Tongue (tissue), 3 donors: ENCODE measurements at places on chromosomes 16 and 17. TPM values are rescaled to one million over a fixed set of nuclear protein-coding genes. Genes with fewer than 3 reads are reported as not detected.

KRTAP3-1 gene
- not detected for total RNA-seq

WNT9B gene
- total RNA-seq, result not detected

IL17C gene
- not detected for total RNA-seq

TPSG1 gene
- not detected for total RNA-seq

OMG gene
- total RNA-seq, result 1.5 TPM

HASPIN gene
- 2.3 TPM for total RNA-seq

MVD gene
- total RNA-seq, result 29.2 TPM

RGS11 gene
- 2.3 TPM for total RNA-seq

IRX6 gene
- 0.10 TPM for total RNA-seq

TMEM238L gene
- not detected for total RNA-seq

TNFSF13 gene
- total RNA-seq, result 6.6 TPM

PRSS33 gene
- 2.9 TPM for total RNA-seq

KRT35 gene
- total RNA-seq, result not detected

ARHGDIG gene
- 1.7 TPM for total RNA-seq

ARHGAP27 gene
- 37.3 TPM for total RNA-seq

DLX4 gene
- 1.2 TPM for total RNA-seq

RBFOX1 gene
- total RNA-seq, result 34.4 TPM

SLC13A5 gene
- total RNA-seq, result not detected

CORO1A gene
- total RNA-seq, result 14.8 TPM
